AG08395 (cell line): ENCODE measurements at places on chromosomes 7 and 10.

GRCh38 chr7:26792006-26792405 is 72.4 kb downstream of the SKAP2 start:
- DNase-seq: no peak

DNA sequence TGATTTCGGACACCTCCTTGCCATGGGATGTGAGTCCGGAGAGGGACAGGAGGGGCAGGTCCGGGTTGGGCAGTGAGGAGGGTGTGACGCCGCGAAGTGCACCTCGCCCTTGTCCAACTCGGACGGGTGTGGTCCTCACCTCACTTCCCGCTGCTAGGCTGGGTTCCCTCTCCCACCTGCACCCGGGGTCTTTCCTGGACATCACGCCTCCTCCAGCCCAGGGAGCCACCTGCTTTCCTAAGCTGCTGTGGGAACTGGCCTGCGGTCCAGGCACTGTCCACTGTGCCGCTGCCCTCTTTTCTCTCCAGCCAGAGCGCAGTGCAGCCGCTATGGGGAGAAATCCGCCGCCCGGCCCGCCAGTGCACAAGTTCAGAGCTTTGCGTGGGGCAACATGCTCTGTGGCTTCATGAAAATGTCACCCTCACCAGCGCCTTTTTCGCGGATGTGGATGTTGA is 45.0 kb upstream of the ZNF716 start:
- DNase-seq: no peak

DNA sequence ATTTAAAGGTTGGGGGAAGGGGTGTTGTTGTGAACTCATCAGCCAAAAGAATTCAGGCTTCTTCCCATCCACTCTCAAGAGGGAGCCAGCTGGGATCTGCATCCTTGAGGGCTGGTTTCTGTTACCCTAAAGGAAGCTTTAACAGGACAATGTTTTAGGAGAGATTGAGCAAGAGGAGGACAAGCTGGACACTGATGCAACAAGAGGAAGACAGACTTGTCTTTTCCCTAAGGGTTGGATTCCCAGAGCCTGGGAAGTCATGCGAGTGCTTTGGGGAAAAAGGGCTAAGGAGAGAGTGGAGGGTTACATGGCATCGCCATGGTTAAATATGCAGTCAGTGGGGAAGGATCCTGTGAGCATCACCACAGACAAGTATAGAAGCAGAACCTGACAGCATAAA is 47.6 kb upstream of the PDE1C start:
- no peak for DNase-seq

DNA sequence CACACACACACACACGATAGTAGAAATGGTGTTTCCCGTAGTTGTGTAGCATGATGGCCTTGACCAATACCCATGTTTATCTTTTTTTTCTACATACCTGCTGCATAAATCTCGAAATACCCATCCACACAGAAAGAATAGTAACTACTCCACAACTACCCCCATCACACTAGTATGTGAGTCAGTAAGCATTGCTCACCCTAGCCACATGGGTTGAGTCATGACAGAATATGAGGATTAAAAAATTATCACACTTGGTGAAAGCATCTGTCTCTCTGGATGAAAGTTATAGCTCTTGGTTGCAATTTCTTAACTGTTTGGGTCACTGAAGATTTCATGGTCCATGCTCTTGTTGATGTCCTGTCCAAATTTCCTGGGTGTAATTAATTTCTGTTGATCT is 103.4 kb upstream of the MDFIC start:
- DNase-seq: peak; percentile 68

DNA sequence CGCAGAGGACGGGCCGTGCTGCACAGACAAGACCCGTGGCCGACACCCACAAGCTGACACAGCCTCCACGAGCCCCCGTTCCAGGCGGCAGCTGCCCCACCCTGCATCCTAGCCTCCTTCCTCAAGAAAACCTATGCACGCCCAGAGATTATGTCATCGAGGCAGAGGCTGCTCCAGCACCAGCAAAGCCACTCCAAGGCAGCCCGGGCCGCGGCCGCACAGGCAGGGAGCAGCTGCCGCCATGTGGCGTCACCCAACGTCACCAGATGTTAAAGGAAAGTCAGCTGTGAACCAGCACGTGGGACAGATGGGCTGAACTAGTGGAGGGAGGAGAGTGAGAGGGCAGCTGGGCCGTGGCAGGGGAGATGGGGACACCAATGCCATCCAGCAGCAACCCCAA is 59.8 kb downstream of the STK32C start:
- peak; percentile 22 for DNase-seq

- DNase-seq: no peak
Observed at GRCh38 chr7:100367676-100368613, 5.3 kb upstream of the PILRA start.

DNA sequence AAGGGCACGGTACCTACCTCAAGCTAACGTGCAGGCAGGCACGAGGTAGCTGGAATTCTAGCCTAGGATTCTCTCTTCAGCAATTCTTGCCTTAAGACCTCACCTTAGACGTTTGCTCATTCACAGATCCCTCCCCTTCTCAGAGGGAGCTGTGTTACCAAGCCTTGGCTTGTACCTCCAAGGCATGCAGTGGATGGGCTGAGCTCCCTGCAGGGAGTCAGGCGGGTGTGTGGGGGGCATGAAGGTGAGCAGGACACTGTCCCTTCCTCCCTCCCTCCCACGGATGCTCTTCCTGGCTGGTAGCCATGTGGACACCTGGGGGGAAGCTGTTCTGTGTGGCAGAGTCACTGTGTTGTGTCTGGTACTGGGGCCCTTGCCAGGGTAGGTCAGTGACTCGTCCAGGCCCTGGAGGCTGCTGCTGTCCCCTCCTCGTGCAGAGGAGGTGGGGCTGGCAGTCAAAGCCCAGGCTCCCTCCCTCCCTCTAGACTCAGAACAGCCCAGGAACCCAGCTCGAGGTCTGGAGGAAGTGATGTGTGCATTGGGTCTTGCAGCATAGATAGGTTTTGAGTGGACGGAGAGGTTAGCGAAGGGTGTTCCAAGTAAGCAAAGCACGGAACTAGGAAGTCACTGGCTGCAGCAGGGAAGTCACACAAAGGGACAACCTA is 222.2 kb upstream of the SH2B2 start:
- no peak for DNase-seq

GRCh38 chr10:133326745-133327650 is 9.7 kb downstream of the CALY start:
- DNase-seq: no peak

DNA sequence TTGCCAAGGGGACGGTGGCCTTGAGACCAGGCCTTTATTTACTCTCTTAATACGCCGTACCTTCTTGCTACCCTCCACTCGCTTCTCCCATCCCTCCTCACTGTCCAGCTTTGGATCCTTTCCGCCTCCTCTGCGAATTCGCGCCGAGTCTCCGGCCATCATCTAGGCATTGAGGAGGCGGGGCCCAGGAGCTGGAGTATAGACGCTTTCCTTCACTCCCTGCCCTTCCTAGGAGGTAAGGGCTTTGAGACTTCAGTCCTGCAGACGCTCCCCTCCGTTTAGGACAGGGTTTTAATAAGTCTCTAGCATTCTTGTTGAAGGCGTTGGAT is 538 bp downstream of the TFAM start:
- DNase-seq: peak; percentile 23

- no peak for DNase-seq
Observed at GRCh38 chr10:12661671-12662070, 312.3 kb downstream of the CAMK1D start.

DNA sequence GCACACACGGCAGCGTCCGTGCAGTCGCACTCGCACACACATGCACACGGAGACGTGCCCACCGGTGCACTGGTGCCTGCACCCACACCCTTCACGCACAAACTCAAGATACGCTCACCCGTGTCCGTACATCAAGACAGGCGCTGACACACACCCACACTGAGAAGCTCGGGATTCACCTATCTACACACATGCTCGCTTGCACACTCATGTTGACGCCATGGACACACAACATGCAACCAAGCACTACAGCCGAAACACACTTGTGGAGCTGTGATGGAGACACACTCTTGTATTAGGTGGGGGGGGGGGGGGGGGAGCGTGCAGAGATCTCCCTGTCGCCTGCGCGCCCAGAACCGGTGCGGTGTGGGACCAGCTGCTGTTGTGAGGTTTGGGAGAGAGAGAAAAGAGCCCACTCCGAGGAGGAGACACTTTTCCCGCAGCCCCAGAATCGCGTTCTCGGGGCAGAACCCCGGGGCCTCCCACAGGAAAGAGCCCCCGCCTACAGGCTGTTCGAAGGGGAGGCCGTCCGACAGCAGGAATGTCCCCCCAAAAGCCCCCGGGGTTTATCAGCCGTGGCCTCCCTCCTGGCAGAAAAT is 605 bp upstream of the NFKB2 start:
- DNase-seq: no peak

- DNase-seq: peak; percentile 13
Observed at GRCh38 chr7:13990319-13990983, 985 bp upstream of the ETV1 start.

DNA sequence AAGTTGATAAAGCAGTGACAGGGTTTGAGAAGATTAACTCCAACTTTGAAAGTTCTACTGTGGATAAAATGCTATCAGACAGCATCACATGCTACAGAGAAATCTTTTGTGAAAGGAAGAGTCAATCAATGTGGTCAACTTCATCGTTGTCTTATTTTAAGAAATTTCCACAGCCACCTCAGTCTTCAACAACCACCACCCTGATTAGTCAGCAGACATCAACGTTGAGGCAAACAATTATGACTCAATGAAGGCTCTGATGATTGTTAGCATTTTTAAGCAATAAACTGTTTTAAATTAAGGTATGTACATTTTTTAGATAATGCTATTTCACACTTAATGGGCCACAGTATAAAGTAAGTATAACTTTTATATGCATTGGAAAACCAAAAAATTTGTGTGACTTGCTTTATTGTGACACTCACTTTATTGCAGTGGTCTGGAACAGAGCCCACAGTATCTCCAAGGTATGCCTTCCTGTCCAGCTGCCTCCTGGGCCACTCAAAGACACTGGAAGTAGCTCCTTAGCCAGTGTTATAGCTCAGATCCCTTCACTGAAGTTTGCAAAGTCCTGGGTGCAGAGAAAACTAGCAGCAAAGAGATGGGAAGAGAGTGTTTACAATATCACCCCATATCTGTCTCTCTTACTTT is 293.1 kb downstream of the ARHGAP12 start:
- DNase-seq: no peak

- no peak for DNase-seq
Observed at GRCh38 chr7:117871778-117872538, 1.3 kb downstream of the CTTNBP2 start.

GRCh38 chr10:67775279-67775678 is 62.7 kb downstream of the DNAJC12 start:
- DNase-seq: no peak

- no peak for DNase-seq
Observed at GRCh38 chr7:146645383-146645976, 528.9 kb downstream of the CNTNAP2 start.

GRCh38 chr7:47428052-47428767 is 153.7 kb downstream of the TNS3 start:
- DNase-seq: no peak

GRCh38 chr10:127411062-127411461 is 138.0 kb upstream of the NPS start:
- no peak for DNase-seq
